ENCODE measurements at places on chromosomes 7 and 10.

DNA sequence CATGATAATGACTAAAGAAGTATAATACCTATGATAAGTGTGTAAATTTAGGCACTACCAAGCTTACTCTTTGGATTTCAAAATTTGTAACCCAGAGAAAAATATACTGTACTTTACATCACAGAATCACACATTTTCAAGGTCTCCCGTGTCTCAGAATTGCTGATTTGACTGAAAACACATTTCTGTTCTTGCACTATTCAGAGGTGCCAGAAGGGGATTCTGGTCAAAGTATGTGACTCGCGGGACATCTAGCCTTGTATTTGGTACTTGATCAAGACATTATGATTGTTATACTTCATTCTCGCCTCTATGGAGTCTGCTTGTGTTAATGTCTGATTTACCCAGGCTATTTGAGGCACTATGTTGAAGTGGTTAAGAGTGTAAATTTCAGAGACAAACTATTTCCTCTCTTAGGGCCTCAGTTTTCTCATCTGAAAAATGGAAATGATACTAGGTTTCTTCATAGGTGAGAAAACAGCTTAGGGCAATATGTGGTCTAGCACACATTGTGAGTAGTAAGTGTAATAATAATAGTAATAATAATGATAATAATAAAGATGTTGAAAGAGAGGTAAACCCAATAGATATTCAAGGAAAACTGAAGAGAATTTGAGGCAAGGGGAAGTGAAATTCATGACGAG, 320.4 kb downstream of the RNLS start:
- DNase-seq = no peak

- DNase-seq = no peak
These were observed 128.9 kb upstream of the FZD1 start for GRCh38 chr7:91135300-91135699.

DNA sequence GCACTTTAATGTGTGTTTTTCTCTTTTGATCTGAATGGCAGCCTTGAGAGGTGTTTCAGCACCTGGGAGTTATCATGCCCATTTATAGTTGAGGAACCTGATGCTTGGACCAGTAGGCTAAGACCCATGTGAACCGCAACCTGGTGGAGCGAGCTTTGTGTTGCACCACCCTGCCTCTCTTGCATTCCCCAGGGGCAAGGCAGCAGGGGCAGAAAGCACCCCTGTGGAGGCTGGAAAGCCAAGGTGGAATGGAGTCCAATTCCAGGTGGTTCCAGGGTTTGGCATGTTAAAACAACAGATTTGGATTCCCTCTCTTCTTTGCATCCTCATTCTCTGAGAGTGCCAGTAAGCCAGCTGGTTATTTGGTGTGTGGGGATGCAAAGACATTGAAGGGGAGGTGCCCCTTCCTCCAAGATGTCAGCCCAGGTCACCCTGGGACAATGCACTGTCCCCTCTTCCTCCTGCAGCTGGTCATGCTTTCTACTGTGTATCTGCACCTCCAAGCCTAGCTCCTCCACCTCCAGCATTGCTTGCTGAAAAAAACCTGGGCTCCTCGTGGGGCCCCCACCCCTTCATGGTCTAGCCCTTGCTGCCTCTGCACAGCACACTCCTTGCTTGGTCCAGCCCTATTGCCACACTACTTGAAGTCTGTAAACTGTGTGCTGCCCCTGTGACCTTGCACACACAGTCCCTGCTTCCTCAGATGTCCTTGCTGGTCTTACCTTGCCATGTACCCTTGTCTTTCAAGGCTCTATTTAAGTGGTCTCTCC, 5.6 kb upstream of the CDH23 start:
- DNase-seq = no peak

GRCh38 chr7:151307536-151307935, 34.1 kb upstream of the NUB1 start:
- no peak for DNase-seq

- no peak for DNase-seq
These were observed 143.6 kb upstream of the KLF6 start for GRCh38 chr10:3928569-3928968.

- DNase-seq = no peak
These were observed 509.9 kb downstream of the LRMDA start for GRCh38 chr10:75941223-75941801.

DNA sequence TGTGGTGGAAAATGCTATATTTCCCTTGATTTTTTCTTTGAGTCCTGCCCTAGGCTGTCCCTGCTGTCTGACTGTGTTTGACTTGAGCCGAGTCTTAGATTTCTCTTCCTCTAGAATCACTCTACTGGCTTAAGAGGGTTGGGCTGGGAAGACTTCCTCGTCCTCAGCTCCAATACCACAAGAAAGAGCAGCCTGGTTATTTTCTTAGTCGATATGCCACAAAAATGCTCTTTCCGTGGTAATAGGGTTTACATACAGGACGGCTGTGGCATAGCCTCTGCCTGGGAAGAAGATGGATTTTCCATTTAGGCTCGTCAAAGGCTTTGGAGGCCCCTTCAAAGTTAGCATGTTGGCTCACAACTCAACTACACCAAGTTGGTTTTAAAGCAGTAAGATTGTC, 212.0 kb upstream of the IGFBP3 start:
- no peak for DNase-seq

- DNase-seq = no peak
These were observed 29.9 kb upstream of the PDCD4 start for GRCh38 chr10:110841767-110842267.

- no peak for DNase-seq
These were observed 56.9 kb upstream of the PPP1R3C start for GRCh38 chr10:91689731-91690168.

DNA sequence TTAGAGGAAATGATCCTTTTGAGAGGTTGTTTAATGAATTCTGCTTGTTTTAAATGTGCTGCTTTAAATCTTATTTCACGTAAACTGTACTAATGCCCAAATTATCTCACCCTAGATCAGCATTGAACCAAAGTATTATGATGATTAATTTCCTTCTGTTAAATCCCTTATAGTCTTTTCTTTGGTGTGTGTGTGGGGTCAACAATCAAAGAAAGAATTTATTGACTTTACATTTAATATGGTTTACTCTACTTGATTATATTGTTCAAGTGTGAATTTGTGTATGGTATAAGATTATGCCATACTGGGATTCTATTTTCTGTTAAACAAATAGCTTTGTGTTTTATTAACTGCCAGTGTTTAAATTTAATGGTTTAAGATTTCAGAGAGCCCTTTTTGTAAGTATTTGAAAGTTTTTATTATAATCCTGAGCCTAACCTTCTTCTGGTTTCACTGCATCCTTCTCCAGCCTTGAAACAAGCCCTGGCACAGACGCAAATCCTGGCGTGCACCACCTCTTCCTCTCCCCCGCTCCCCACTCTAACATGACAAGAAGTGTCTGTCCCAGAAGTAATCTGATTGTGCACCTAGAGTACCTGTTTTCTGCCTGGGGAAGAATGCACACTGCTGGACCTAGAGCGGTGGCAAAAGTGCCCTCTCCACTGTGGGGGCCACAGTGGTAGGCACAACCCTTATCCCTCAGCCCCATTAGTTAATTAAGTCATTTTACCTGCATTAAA, 70.6 kb downstream of the KAT6B start:
- DNase-seq = no peak

- no peak for DNase-seq
These were observed 44.5 kb downstream of the CAMK1D start for GRCh38 chr10:12393831-12394230.

DNA sequence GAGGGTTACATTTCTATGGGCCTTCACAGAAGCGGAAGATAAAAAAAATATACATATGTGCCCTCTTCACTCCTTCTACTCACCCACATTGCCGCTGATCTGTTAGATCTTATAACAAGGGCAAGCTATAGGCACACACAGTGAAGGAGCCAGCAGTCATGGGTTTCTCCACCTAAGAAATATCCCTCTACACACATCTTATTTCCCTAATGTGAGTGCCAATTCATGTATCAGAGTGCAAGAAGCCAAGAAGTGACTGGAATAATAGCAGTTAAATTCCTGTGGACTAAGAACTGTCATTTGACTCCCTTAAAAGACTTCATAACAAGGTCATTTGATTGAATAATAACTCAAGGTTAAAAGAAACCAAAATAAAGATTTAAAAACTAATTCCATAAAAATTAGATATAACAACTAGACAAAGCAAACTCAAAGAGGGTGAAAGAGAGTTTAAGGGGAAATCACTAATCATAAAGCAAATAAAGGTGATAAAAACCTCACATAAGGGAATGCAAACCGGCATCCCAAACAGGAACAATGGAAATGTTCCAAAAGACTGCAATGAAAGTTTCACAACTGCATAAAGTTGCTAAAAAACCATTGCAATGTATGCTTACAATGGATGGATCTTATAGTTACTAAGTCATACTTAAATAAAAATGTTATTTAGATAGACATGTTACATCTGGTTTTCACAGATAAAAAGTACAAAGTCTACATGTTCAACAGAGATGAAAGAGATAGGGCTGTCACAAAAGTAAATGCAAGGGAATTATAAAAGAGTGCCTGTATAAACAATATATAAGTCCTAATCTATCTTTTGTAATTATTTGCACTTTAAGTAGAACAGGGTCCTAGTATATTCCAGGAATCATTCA, 42.8 kb downstream of the ARHGAP21 start:
- DNase-seq = no peak

DNA sequence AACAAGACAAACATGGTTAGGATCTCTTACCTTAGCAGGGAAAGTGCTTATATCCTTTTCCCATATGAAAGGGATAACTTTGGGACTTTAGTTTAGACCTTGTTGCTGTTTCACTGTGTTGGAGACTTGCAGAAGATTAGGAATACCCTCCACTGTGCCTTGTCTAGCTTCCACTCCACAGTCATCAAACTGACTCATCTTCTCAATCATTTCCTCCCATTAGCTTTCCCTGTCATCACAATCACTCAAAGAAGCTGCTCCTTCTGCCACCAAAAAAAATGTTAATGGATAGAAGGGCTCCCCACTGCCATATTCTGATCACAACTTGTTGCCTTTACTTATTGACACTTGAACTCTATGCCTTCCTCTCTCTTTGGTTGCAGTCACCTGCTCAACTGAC, 16.8 kb downstream of the GNG11 start:
- DNase-seq = no peak

GRCh38 chr10:5659702-5660528, 6.5 kb downstream of the ASB13 start:
- no peak for DNase-seq

DNA sequence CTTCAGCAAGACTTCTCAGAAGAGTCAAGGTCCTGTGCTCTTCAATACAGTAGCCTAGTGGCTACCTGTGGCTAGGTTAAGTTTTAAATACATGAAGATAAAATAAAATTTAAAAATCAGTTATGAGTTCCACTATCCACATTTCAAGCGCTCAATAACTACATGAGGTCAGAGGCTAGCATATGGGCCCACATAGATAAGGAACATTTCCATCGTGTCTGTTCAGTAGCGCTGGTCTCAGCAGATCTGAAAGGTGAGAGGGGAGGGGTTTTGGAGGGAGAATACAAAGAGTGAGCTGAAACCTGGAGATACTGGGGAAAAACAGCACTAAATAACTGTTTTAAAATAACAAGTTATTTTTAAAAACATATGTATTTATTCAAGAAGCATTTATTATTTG, 219.0 kb downstream of the TRIL start:
- no peak for DNase-seq

DNA sequence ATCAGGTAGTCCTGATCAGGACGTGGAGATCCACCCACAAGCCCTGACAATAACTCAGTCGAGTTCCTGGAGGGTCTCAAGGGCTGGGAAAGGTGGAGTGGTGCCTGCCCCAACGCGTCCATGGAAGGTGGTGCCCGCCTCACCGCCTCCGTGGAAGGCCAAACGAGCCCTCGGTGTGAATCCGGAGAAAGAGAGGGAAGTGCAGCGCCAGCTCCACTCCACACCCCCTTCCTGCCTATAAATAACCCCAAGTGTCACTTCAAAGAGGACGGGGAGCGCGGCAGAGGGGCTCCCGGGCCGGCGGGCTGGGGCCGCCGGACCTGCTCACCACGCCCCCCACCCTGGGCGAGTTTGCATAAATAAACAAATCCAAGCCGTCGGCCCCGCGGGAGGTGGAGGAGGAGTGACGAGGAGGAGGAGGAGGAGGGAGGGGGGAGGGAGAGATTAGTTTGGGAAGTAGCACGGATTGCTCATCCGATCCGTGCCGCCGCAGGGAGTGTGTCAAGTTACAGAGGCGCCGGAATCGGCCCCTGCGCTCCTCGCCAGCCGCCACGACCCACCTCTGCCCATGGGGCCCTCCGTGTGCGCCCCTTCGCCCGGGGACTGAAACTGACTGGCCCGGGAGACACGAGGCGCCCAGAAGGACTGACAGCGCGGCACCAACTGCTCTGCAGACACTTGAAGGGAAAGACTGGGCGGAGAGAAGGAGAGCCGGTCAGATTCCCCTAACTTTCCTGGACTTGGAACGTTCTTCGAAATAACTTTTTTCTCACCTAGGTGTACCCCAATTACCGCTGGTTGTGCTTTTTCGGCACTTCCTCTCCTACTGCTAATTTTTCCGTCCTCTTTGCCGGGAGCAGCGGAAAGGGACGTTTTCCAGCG, at the start of gene COL13A1:
Gene COL13A1 (plus strand): TSS at position 473 of the 882 bp plus-strand sequence. CDS start 518 bp downstream, outside the sequence.
- DNase-seq = peak; percentile 69

GRCh38 chr7:13104128-13104527, 416.7 kb downstream of the ARL4A start:
- no peak for DNase-seq

- DNase-seq = no peak
These were observed 19.5 kb downstream of the LRMDA start for GRCh38 chr10:75450644-75451640.

DNA sequence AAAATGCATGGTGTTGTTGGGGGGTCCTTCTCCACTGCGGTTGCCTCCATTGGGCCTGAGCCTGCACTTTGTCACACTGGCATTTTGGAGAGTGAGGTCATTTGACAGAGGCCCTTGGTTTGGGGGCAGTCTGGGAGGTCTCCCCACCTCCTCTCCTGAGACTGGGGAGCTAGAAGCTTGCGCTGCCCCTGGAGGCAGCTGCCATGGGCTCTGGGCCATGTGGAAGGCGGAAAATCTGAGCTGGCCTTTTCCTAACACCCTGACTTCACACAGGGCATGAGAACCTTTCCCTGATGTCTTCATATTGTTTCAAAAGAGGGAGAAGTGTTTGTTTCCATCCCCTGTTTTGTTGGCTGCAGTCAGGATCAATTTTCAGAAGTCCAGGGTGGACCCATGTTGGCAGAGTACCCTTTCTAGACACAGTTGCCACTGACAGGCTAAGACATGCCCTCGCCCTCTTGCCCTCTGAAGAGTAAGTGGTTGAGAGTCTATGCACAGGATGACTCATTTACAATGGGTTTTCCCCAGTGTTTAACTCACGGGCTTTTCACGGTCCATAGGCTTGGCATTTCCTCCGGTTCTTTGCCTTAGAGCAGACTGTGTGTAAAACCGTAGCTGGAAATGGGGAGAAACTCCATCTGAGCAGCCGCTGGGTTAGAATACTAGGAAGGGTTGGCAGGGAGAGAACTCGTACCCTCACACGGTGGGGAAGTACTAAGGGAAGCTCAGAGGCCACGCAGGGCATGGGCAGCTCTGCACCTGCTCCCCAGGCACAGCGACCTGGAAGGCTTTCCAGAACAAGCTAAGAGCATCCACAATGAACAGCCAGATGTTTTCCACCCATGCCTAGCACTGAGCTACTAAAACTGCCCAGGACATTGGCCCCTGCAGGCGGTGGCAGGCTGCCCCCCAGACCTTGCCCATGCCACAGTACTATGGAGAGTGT, 655.0 kb downstream of the SDK1 start:
- peak; percentile 67 for DNase-seq

All from NCI-H510A treated with DMSO at 0.1 percent for 48 hours (cell line).